ENCODE measurements at places on chromosomes 6 and 20.

GRCh38 chr20:47740121-47740861 is 45.0 kb downstream of the SULF2 start:
- DNase-seq: no peak

DNA sequence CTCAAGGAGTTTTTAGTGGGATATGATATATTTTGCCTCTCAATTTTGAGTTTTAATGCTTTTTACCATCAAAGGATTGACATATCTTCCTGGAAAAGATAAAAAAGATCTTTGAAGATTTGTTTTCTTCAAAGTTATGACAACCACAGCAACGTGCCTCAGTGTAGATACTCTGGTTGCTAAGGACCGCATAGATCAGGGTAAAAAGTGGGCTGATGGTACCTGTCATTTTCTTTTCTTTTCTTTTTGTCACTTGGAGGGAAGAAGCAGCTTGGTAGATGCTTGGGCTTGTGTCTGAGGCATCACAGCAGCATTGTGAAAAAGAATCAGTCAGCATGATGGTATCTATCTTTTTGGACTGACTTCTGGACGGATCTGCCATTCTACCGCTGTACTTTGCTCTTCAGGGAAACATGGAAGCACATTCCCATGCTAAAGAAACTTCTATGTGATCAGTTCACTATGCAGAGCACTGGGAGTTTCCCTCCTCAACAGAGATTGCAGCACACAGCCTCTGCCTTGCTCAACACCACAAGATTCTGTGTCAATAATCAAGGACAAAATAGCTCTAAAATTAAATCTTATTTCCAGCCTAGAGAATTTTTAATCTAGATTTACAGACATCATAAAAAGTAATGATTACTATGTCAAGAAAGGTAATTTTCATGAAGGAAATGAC is 54.8 kb upstream of the SGK1 start:
- DNase-seq: no peak

- DNase-seq: no peak
Observed at GRCh38 chr6:152661776-152662175, 24.6 kb upstream of the SYNE1 start.

DNA sequence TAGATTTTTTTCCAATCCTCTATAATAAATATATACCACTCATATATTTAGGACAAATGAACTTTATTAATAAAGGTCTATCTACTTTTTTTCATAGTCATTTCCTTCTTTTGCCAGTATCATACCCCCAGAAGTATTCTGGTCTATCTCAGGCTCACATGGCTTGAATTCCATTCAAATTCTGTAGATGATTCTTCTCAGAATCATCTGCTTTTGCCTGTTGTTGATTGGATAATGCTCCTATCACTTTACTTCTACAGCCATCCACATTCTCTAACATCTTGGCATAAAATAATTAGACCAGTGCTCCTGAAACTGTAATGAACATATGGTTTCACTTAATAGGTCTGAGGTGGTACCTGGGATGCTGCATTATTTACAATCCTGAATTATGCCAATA is 121.2 kb downstream of the GFRAL start:
- DNase-seq: no peak

DNA sequence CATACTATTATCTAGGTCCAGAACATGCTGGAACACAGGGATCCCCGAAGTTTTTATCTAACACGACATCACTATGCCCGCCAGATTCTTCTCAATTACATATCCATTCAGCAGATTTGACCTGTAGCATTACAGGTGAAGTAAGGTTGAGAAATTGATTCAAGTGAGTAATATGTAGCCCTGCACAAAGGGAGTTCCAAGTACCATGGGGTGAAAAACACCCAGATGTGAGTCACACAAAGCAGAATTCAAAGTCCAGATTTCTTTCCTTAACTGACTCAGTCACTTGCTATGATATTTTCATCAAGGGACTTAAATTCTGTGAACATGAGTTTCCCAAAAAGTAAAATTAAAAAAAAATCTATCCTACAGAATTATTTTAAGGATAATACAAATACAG is 655.4 kb upstream of the PTCHD4 start:
- no peak for DNase-seq

DNA sequence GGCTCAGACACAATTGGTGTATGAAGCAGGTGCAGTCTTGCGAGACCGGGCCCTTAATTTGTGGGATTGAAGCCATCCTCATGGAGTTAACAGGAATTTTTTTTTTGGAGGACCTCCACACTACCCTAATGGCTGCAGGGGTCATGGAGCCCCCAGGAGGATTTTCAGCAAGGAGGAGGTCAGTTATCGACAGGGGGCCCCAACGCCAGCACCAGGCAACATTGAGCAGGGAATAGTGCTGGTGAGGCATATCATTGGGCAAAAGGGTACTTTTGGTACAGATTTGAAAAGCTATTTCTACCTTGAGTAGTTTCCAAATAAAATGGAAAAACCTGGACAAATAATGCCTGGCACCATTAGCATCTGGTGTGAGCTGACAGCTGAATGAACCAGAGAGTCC is 6.7 kb downstream of the FAM50B start:
- DNase-seq: no peak

DNA sequence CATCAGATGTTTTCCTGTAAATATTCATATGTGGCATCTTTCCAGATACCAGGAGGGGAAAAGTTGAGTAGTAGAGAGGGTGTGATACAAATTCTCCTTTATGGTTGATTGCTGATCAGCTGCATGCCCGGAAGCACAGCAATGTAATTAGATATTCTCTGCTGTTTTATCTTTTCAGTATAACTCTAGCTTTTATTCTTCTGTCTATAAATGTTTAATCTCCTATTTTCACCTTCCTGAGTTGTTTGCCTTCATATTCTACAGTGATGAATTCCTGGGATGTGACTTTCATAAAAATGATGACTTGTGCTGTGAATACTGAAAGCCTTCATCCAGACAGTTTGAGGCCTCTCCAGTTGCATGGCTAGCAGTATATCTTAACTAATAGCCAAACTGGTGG is 53.7 kb downstream of the SH3BGRL2 start:
- no peak for DNase-seq

DNA sequence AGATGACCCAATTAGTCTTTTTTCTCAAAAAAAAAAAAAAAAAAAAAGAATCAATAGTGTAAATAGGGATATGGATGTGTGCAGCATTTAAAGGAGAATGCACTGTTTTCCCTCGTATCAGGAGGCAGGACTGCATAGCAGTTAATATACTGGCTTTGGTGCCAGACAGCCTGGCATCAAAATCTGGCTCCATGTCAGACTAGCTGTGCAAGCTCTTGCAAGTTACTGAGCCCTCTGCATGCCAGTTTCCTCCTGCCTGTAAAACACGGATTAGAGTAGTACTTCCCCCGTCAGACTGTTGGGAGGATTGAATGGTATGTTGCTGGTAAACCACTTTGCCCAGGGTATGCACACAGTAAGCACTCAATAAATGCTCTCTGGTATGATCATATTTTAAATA is 594.2 kb upstream of the CHD6 start:
- no peak for DNase-seq

- DNase-seq: no peak
Observed at GRCh38 chr6:167121335-167121841, 1.5 kb upstream of the CCR6 start.

DNA sequence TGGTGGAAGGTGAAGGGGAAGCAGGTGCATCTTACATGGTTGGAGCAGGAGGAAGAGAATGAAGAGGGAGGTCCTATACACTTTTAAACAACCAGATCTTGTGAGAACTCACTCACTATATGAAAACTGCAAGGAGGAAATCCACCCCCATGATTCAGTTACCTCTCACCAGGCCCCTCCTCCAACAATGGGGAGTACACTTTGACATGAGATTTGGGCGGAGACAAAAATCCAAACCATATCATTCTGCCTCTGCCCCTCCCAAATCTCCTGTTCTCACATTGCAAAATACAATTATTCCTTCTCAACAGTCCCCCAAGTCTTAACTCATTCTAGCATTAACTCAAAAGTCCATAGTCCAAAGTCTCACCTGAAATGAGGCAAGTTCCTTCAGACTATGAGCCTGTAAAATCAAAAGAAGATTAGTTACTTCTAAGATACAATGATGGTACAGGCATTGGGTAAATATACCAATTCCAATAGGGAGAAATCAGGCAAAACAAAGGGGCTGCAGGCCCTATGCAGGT is 60.5 kb downstream of the EDN1 start:
- no peak for DNase-seq

- no peak for DNase-seq
Observed at GRCh38 chr6:13124131-13124530, 204.2 kb downstream of the TBC1D7 start.

GRCh38 chr20:47493175-47493962 is 8.3 kb upstream of the NCOA3 start:
- DNase-seq: no peak

DNA sequence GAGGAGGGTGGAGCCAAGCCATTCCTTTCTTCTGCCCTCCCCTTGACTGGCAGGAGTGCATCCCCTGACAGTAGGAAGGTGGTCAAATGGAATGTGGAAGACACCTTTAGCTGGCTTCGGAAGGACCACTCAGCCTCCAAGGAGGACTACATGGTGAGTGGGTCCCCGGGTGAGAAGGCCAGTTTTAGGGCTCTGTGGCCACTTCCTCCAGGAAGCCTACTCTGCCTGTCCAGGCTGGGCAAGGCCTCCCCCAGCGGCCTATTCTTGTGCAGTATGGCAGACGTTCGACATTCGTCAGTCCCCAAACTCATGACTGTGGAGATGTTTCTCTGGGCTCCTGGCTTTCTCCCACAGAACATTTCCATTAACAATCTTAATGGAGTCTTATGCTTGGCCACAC is 9.1 kb downstream of the PCIF1 start:
- DNase-seq: no peak

GRCh38 chr6:166954118-166954713 is 2.1 kb downstream of the RNASET2 start:
- no peak for DNase-seq

- DNase-seq: no peak
Observed at GRCh38 chr6:53461041-53461656, 83.8 kb downstream of the GCLC start.

- no peak for DNase-seq
Observed at GRCh38 chr20:62437927-62438326, 10.6 kb upstream of the RBBP8NL start.

DNA sequence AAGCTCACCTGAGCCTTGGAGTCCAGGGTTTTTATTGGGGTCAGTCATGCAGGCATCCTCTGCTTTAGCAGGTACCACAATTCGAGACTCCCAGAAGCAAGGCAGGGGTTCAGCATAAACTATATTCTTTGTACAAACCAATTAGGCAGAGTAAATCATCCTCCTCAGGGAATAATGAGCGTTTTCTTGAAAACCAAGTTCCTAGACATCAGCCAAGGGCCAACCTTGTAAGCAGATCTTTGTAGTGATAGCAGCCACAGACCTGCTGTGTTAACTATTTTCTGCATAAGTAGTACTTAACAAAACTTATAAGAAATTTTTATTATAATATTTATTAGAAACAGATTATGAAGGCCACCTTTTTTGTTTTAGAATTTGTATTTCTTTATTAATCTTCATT is 74.7 kb downstream of the STXBP5 start:
- no peak for DNase-seq

DNA sequence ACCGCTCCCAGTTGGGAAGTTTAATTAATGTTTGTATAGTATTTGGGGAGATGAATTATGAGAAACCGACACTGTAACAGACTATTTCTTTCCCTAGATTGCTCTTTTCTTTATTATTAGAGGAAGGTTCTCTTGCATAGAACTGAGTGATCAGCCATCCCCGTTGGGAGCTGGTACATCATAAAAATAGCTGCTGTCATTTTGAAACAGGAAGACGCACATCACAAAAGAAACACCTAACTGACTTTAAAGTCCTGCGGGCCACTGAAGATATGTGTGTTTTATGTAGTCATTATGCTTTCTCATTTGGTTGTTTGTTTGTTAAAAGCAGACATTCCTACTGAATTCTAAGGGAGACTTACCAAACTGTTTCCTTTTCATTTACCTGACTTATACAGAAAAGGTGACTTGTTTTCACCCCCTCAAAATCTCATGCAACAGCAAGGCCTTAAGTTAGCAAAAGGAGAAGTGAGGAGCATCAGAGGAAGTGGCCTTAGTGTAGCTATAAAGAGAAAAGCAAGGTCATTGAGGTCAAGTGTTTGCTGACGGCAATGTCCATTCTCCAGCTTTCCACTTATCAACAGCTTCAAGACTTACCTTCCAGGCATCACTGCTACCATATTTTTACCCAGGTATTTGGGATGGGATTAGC is 91.0 kb downstream of the PKHD1 start:
- DNase-seq: no peak

- no peak for DNase-seq
Observed at GRCh38 chr20:64104667-64105451, 2.5 kb downstream of the NPBWR2 start.

DNA sequence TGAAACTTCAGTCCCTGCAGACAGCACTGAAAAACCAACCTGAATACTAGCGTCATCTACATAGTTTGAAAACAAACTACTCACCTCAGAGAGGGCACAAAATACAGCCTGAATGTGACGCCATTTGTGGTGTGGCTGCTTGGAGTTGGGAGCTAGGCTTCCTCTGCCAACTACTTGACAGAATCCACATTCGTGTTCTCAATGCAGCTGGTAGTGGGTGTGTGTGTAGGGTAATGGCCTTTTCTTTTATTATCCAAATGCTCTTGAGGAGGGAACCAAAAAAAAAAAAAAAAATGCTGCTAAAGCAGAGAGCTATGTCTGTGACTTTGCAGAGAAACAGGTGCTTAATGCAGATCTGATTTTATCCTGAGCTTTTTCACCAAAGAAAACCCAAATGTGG is 207.8 kb downstream of the OTOR start:
- DNase-seq: no peak

DNA sequence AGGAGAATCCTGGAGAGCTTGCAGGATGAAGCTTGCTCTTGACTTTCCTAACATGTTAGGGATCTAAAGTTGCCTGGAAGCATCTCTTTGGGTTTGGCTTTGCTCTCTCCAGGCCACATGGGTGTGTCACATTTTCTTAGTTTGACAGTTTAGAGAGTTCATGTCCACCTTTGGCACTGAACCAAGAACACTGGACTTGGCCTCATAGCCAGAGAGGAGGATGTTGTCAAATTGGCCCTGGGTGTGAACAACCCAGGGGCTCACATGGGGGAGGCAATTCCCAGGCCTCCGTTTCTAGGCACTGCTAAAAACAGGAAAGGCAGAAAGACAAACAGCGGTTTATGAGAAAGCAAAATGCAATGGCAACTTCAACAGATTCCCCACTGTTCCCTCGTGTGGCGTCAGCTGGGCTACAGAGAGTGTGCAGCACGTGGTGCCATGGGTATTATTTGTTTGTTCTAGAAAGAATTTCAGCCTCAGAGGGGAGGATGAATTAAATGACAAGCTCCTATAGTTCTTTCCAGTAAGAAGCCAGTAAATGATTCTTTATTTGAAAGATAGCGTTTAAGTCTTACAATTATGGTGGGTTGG is 93.9 kb downstream of the CLIC5 start:
- no peak for DNase-seq
